ENCODE measurements at places on chromosomes 5 and 9.

GRCh38 chr9:12759761-12760160 lies 15.1 kb upstream of the LURAP1L start:
- no peak for DNase-seq

DNA sequence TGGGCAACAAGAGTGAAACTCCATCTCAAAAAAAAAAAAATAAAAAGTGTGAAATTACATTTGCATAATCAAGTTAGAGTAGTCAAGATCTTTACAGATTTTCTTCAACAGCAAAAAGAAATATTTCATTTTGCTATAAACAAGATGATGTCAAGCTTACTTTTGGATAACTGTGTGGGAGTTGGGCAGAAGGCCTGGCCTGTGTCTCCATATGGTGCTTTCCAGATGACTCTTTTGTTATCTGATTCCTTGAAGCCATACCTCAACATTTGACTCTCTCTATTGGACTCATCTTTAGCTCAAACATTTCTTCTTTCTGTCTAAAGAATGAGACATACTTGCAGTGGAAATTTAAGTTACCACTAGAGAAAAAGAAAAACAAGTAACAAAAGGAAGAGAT lies 246.8 kb downstream of the MSX2 start:
- DNase-seq, result no peak

DNA sequence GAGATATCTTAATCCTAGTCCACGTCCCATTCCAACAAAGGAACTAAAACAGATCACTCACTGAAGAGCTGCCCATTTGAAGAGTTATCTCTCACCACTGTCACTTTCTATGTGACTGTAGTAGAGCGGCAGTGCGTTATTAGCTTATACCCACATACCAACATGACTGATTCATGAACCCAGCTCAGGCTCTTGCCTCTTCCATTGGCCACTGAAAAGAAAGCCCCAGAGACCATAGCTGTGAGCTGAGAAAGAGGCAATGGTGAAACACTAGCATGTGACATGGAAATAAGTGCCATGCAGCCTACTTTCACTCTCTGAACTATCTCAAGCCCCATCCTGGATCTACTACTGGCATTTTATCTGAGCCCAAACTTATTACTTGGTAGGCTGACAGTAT lies 151.7 kb upstream of the MOCS2 start:
- no peak for DNase-seq

- DNase-seq, result no peak
These were observed 308.5 kb downstream of the MAT2B start for GRCh38 chr5:163813900-163814299.

GRCh38 chr5:166165596-166165995 lies 2125.8 kb upstream of the WWC1 start:
- no peak for DNase-seq

- DNase-seq, result no peak
These were observed 117.5 kb downstream of the SLC1A3 start for GRCh38 chr5:36723912-36724311.

- no peak for DNase-seq
These were observed 170.7 kb downstream of the RANBP17 start for GRCh38 chr5:171032435-171032973.

- no peak for DNase-seq
These were observed 12.4 kb upstream of the TMC1 start for GRCh38 chr9:72509053-72509452.

GRCh38 chr5:116681334-116682013 lies 106.9 kb upstream of the SEMA6A start:
- no peak for DNase-seq

DNA sequence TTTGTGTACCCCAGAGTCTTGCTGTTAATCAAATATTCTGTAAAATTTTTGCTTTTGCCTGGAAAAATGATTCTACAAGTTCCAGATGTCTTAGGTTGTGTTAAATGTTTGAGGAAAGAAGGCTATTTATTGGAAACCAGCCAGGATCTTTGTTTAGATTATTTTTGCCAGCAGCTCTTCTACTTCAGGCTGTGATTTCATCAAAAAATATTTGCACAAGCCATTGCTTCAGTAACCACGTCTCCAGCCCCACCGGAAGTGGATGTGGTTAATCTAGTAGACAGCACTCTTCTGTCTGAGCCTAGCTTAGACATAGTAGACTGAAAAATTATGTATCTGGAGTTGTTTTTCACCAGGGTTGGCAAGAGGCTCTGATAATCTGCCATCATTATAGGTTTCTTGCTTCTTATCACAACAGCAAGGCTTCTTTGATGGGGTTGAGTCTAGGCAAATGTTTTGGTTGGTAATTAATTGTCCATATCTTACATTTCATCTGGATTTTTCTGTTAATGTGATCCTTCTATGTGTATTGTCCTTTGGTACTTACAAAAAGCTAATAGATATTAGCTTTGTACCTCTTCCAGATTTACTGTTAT lies 17.1 kb downstream of the KCTD16 start:
- peak; percentile 63 for DNase-seq

DNA sequence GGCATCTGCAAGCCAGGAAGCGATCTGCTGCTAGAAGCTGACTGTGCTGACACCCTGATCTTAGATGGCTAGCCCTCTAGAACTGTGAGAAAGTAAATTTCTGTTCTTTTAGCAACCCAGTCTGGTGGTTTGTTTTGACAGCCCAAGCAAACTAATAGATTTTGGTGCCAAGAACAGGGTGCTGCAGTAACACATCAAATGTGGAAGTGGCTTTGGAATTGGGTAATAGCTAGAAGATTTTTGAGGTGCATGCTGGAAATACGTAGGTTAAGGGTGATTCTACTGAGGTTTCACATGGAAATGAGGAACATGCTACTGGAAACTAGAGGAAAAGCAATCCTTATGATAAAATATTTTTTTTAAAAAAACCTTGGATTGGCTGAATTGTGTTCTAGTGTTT lies 153.5 kb upstream of the SH3GL2 start:
- no peak for DNase-seq

- no peak for DNase-seq
These were observed 248.7 kb downstream of the TAF11L14 start for GRCh38 chr5:17882760-17883488.

DNA sequence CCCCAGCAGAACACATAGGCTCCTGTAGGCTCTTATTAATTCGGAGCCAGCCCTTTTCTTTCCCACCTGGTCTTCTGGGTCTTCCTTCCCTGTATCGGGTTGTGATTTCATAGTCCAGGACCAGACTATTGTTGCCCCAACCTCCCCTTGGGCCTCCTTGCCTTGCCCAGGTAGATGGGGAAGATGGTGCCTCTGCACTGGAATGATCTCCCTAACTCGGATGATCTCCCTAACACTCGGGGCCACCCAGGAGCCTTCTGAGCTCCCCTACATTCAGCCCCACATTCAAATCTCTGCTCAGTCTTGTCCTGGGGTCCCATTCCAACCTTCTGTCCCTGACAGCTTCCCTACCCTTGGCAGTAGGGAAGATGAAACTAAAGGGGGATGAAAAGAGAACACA lies 2.7 kb upstream of the IRF1 start:
- no peak for DNase-seq

GRCh38 chr5:72234265-72234700 lies 85.8 kb downstream of the MRPS27 start:
- DNase-seq, result no peak

GRCh38 chr9:83512621-83513020 lies 25.6 kb downstream of the FRMD3 start:
- DNase-seq, result no peak

DNA sequence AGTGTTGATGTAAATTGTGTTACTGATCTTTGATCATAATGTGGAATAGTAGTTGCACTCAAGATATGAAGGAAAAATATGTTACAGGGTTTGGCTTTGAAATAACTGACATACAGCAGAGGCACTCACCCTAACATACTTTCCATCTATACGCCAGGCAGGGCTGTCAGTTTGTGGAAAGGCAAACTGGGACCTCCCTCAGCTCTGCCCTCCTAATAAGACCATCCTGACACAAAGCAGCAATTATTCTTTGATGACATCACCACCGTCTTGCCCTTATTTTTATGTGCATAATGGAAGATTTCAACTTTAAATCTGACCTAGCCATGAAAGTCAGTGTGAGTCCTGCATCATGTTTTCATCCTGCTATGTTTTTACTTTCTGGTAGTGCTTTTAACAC lies 42.9 kb downstream of the ITGA1 start:
- DNase-seq, result no peak

DNA sequence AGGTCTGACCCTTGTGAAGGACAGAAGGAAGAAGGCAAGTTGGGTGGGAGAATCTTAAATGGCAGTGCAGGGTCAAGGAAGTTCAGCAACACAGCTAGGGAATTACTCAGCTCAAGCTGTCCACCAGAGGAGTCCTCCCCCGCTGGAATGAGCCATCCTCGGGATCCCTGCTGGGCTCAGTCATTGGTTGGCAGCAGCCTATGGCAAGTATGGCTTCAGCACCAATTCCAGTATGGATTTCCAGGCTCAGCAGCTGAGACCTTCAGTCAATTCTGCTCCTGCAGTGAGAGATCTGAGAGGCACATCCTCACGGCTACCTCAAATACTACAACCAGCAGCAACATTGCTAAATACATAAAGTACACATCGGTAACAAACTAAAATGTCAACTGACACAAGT lies 280.6 kb upstream of the PIK3R1 start:
- DNase-seq, result no peak

GRCh38 chr5:121667292-121667691 lies 184.4 kb upstream of the FTMT start:
- no peak for DNase-seq

DNA sequence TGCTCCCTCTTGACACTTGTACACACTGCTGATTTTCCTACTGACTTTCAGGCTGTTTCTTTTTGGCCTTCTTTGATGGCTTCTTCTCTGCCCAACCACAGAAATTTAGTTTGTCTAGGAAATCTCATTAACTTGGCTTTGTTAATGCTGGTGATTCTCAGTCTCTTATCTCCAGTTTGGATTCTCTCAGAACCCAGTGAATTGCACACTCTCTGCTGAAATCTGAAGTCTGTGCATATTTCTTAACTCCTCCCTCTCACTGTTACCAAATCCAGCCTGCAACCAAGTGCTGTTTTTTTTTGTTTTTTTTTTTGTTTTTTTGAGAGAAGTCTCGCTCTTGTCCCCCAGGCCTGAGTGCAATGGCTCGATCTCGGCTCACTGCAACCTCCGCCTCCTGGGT lies 117.2 kb downstream of the CDC42SE2 start:
- no peak for DNase-seq

GRCh38 chr5:82349652-82350051 lies 71.5 kb upstream of the RPS23 start:
- no peak for DNase-seq

GRCh38 chr5:130796902-130797301 lies 368.2 kb downstream of the HINT1 start:
- no peak for DNase-seq

- DNase-seq, result no peak
These were observed 158.9 kb upstream of the KLF9 start for GRCh38 chr9:70573308-70573707.

DNA sequence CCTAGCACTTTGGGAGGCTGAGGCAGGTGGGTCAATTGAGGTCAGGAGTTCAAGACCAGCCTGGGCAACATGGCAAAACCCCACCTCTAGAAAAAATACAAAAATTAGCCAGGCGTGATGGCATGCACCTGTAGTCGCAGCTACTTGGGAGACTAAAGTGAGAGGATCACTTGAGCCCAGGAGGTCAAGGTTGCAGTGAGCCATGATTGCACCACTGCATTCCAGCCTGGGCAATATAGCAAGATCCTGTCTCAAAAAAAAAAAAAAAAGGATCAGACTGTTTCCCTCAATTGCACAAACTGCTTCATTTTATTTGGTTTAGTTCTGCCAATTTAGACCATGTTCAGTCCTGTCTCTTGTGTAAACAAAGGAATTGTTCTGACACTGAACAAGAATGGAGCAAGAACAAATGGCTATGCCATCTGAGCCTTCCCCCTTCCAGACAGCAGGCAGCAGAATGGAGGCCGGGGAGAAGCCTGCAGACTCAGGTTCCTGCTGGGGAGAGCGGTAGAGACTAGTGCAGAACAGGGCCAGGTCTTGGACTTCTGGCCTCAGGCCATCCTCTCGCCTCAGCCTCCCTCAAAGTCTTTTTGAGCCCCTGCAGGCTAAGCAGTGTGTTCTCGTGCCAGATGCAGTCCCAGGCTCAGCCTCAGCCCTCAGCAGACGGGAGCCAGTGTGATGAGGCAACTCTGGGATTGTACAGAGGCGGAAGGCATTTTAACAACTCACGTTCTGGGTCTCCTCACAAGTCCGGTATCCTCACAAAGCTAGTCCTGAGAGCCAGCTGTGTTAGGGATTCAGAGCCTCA lies 18.2 kb downstream of the HNRNPH1 start:
- DNase-seq, result peak; percentile 53

GRCh38 chr9:119284587-119285337 lies 84.5 kb downstream of the BRINP1 start:
- no peak for DNase-seq

GRCh38 chr9:20307621-20308020 lies 314.7 kb downstream of the MLLT3 start:
- no peak for DNase-seq

DNA sequence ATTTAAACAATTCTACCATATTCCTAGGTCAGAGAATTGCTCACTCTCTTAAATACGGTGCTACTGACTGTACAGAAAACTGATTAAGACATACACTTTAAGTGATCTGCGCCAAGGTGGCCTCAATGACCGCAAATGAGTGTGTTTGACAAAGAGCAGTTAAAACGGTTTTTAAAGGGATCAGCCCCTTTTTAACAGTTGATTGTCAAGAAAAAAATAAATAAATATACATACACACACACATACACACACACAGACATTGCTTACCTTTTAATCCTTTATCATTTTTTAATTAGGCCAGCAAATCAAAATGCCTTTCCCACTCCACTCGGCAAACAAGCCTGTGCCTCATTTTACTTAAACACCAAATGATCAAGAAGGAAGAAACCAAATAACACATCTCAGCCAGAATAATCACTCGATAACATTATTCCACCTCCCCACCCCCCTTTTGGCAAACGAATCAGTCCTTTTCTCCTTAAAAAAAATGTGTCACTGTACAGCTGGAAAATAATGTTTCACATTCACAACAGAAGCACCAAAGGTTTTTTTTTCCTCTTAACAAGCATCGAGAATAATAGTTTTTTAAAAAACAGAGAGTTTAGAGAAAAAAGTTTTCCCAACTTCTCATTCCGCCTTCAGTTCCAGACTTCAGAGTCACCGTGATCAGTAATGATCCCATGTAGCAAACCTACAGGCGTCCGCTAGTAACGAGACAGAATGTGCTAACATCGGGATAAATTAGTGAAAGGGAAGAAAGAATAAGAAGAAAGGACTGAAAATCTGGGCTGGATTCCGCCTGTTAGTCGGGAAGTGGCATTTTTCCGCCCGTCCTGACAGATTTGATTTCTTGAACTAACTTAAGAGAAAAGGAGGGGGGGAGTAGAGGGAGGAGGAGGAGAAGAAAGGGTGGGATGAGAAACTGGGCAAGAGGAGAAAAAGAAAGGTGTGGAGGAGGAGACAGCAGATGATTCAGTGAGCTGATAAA lies at the start of gene ZNF608:
Gene ZNF608 (minus strand): TSS at position 712 of the 988 bp plus-strand sequence. CDS start 1,650 bp downstream, outside the sequence.
- DNase-seq, result no peak

- no peak for DNase-seq
These were observed 25.4 kb downstream of the TYRP1 start for GRCh38 chr9:12718482-12719026.

All from mucosa of gallbladder (tissue), 1 donor.